ENCODE measurements at places on chromosomes 2 and 18. TPM values are rescaled to one million over a fixed set of nuclear protein-coding genes. Genes with fewer than 3 reads are reported as not detected.

DNA sequence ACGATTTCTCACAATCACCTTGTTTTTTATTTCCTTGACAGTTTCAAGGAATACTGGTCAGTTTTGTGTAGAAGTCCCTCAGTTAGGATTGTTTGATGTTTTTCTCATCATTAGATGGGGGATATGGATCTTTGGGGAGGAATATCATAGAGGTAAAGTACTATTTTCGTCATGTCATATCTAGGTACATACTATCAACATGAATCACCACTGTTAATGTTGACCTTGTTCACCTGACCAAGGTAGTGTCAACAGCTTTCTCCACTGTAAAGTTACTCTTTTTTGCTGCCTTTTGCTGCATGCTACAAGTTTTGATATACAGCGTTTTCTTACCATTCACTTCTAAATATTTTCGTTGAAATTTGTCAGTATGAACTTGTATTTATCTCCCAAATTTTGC lies 32.7 kb downstream of the NLRC4 start:
- DNase-seq = no peak

DNA sequence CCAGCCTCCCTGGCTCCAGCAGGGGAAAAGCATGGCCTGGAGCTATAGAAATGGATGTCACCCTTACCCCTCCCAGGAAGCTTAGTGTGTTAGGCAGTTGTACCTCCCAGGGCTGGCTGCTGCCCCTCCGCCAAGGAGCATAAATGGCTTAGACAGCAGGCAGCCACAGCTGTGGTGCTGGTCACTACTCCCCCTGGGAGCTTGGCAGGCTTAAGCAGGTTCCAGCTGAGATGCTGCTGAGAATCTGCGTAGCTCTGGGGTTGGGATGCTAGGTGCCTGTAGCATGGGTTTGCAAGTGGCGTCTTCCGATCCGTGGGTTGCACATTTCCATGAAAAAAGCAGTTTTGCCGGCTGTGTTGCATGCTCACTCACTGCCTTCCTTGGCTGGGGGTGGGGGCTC lies 369.7 kb downstream of the CTNNA2 start:
- no peak for DNase-seq

DNA sequence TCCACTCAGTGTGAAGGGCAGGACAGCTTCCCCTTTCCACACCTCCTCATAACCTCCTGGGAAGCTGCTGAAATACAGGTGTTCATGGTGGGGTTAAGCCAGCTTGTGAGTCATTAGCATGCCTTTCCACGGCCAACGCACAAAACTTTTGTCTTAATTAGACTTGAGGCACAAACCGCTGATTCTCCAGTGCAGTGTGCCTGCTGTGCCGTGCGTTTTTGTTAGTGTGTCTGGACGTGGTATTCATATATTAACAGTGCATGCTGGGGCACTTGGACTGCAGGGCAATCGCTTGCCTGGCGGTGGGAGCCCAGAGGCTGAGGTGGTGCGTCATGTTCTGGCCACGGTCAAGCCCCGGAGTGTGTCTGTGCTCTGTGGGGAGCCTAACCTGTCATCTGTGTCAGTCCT lies 156.2 kb downstream of the SH3RF3 start:
- no peak for DNase-seq

DNA sequence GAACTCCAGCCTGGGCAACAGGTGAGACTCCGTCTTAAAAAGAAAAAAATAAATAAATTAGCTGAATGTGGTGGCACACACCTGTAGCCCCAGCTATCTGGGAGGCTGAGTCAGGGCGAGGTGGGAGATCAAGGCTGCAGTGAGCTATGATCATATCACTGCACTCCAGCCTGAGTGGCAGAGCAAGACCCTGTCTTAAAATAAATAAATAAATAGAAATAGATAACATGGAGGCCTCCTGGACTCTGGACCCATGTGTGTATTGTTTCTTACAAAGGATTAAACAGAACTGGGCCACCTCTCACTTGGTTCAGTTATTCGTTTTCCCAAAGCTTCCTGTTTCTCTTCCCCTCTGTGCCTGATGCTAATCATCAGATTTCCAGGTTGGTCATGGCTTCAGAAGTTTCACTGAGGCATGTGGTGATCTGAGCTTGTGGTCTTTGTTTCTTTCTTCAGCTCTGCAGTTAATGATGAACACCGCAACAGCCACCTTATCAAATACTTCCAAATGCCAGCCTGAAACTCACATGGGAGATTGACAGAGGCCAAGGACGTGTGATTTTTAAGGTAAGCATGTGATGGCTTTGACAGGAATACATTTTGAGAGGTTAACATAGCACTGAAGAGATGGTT lies 83.3 kb upstream of the MAP4K4 start:
- no peak for DNase-seq

- no peak for DNase-seq
Observed at GRCh38 chr2:84999553-84999955, 28.6 kb downstream of the KCMF1 start.

- no peak for DNase-seq
Observed at GRCh38 chr2:80303909-80304837, at the start of gene LRRTM1. Gene LRRTM1, minus strand, starts transcription at chr2:80304752. Its CDS starts 933 bp downstream, at chr2:80303819.

- no peak for DNase-seq
Observed at GRCh38 chr2:233079473-233079877, 19.3 kb downstream of the INPP5D start.

DNA sequence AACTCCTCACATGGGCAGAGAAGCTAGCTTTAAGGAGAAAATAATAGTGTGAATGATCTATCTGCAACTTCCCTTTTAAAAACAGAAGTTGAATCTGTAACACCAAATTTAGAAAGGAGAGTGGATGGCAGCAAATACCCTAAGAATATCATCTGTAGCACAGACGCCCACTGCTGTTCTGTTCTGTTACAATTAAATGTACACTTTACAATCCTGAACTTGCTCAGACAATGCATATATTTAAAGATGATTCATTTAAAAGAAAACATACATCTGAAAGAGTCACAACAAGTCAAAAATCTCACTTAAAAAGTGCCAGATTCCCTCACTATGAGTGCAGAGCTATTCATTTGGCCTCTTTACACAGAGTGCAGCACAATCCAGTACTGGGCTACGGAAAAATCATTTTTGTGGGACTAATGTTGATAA lies 8.0 kb upstream of the SERTAD2 start:
- DNase-seq = no peak

GRCh38 chr18:59033359-59033758 lies 106.3 kb upstream of the SEC11C start:
- no peak for DNase-seq

DNA sequence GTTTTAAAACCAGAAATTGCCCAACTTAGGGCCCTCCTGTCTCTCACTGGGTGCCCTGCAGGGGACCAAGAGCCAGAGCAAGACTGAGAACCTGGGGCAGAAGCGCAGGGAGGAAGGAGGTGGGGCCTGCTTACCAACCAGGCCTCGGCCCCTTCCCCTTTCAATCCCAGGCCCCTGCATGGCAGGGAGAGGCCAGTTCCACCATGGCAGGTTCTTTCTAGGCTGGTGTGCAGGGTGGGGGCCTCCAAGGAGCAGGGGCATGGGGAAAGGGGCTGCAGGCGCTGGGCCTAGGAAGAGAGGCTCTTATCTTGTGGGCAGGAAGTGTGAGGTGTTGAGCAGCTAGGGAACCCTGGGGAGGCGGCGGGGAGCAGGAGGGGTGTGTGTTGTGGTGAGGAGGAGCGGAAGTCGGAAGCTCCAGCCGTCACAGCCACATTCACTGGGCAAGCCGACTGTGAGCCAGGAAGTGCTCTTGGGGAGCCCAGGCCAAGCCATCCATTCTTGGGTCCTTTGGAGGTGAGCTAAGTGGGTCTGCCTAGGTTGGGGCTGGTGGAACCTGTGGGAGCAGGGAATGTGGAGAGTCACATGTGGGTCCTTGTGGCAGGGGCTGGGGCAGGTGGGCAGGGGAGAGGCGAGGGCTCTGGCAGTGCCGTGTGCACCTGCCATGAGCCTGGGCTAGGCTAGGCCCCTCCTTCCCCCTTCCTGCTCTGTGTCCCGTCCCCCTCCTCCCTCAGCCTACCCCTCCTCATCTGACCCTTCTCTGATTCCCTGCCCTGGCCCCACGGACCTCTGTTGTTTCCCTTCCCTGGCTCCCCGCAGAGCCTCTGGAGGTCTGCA lies at the start of gene PSD4:
Gene PSD4 (plus strand): TSS at position 430 of the 834 bp plus-strand sequence. CDS start 8,486 bp downstream, outside the sequence.
- DNase-seq = no peak

GRCh38 chr2:54079331-54079730 lies 36.1 kb upstream of the ACYP2 start:
- no peak for DNase-seq

GRCh38 chr2:237867465-237867864 lies 8.0 kb downstream of the RAMP1 start:
- no peak for DNase-seq

DNA sequence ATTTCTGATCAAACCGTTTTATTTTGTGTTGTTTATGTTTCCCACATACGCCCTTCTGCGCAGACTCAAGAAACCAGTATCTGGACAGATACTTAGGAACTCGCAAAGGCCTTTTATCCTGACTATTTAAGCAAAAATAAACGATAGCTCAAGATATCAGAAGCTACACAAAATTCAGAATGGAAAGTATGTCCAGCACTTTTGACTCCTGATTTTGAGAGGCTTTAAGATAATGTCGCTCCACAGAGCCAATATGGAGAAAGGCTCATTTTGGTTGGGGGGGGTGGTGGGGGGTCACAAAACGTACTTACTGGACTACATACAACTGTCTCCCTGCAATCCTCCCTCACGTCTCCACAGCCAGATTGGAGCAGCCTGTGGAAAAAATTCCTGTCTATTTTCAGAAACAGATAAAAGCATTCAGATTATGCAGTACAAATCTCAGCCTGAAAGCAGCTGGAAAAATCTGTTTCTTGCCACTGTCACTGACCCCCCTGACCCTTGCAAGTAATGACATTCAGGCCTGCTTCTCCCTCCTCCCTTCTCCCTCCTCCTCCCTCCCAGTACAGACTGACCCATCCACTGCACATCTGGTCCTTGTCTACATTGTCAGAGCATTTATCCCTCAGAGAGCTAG lies 34.9 kb upstream of the LCLAT1 start:
- DNase-seq = no peak

DNA sequence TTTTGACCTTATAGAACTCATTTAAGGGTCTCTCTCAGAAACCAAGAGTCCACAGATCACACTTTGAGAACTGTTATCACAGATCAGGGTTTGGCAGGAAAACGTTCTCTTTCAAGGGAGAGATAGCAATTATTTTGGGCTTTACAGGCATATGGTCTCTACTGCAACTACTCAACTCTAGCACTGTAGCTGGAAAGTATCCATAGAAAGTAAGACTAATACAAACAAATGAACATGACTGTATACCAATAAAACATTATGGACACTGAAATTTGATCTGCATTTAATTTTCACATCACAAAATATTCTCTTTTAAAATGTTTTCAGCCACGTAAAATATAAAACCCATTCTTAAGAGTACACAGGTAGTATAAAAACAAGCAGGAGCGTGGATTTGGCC lies 100.5 kb downstream of the TRIP12 start:
- DNase-seq = no peak

- DNase-seq = no peak
Observed at GRCh38 chr2:109017017-109017416, 28.0 kb upstream of the EDAR start.

DNA sequence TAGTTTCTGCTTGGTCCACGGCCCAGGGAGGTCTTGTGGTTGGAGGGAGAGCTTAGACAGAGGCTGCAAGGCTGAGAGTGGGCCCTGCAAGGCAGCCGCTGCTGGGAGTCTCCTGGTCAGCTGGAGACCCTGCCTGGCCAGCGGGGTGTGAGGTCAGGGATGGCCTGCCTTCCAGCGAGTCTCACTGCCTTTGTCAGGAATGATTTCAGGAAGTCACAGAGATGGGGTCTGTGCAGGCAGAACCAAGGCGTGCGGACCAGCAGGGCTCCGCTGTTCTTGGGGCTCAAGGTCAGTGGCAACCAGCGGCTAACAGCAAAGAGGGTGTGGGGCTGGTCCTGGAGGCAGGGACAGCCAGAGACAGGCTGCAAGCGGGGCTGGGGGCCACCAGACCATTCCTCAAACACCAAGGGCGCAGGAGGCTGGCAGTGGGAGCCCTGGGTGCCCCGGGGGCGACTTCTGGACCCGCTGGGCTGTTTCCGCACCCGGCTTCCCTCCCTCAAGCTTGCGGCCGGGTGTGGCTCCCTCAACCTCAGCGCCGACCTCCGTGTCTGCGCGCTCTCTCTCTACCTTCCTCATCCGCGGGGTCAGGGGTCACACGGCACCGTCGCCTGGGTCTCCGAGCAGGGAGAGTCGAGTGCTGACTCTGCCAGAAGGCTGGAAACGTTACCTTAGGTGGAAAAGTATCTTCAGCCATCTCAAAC lies 124.5 kb upstream of the CTDP1 start:
- no peak for DNase-seq

GRCh38 chr2:233673896-233674295 lies 2.2 kb downstream of the UGT1A9 start:
- DNase-seq = no peak

GRCh38 chr2:208827109-208827508 lies 420.5 kb downstream of the PTH2R start:
- DNase-seq = no peak

GRCh38 chr18:24234330-24234729 lies 95.5 kb downstream of the CABYR start:
- no peak for DNase-seq

GRCh38 chr18:27863780-27864430 lies 313.0 kb downstream of the CDH2 start:
- no peak for DNase-seq

DNA sequence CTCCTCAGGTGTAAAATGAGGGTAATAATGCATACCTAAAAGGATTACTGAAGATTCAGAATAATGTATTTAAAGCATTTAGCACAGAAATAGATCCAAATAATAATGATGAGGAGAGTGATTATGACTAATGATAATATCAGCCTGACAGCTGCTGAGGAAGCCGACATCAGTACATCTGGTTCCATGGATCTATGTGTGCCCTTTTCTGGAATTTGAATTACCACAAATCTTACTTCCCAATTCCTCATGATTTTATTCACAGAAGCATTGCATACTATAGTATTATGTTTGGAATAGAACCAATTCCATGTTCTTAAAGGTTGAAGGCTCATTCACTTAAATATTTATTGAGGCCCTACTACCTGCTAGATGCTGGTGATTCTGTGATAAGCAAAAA lies 248.9 kb upstream of the THUMPD2 start:
- no peak for DNase-seq

- no peak for DNase-seq
Observed at GRCh38 chr18:5558851-5559250, 15.1 kb upstream of the EPB41L3 start.

GRCh38 chr2:66084948-66085590 lies 349.9 kb upstream of the MEIS1 start:
- DNase-seq = no peak

GRCh38 chr2:64380853-64381527 lies 73.0 kb upstream of the LGALSL start:
- DNase-seq = no peak

GRCh38 chr2:65392609-65393008 lies 39.8 kb downstream of the SPRED2 start:
- no peak for DNase-seq

The ARHGAP28 gene
- total RNA-seq = 1.8 TPM

The ITPRIPL1 gene
- 0.63 TPM for total RNA-seq

The MYO5B gene
- 13.5 TPM for total RNA-seq

The DYNAP gene
- total RNA-seq = not detected

The CERS6 gene
- total RNA-seq = 15.8 TPM

The LRRTM4 gene
- total RNA-seq = not detected

The CCL20 gene
- 12.1 TPM for total RNA-seq

The CHRNG gene
- not detected for total RNA-seq

The ABCG5 gene
- not detected for total RNA-seq

The ADCYAP1 gene
- 1.3 TPM for total RNA-seq

The CABYR gene
- total RNA-seq = 6.1 TPM

The TRIM43 gene
- total RNA-seq = not detected

The HOXD4 gene
- 4.8 TPM for total RNA-seq

The NABP1 gene
- 84.7 TPM for total RNA-seq
